SW480 (cell line): ENCODE measurements at places on chromosomes 7 and 10.

GRCh38 chr7:135733603-135734342 lies 5.8 kb upstream of the SLC13A4 start:
- no peak for DNase-seq

DNA sequence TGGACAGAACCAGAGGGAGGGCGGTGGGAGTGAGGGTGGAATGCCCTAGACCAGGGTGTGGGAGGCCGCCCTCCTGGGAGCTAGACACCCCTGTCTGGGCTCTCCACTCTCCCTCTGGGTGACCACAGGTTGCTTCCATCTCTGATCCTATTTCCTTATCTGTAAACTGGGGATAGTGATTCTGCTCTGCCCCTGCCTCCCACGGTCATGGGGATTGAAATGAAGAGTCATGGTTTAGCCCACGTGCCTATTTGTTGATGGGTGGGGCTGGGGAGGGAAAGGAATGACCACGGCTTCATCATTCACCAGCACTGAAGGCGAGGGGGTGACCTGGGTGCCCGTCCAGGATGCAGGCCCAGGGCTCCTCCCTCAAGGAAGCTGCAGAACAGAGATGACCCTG lies 49.3 kb upstream of the PCBD1 start:
- no peak for DNase-seq

- DNase-seq, result no peak
Observed at GRCh38 chr10:6128591-6129251, 39.9 kb downstream of the RBM17 start.

DNA sequence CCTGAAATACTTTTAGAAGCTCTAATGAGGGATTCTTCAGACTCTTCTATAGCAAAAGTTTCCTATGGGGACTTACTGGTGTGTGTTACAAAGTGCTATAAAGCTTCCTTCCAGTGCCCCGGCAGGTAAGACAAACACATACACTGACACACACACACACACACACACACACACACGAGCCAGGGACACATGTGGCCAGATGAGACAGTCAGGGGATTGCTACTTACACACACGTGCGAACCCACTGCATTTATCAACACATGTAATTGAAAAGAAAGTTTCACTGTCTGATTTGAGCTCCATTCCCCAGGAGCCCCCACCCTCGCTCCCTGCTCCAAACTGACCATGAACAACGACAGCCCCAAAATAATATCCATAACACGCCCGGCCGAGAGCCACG lies 119.8 kb downstream of the PRPF18 start:
- DNase-seq, result no peak

DNA sequence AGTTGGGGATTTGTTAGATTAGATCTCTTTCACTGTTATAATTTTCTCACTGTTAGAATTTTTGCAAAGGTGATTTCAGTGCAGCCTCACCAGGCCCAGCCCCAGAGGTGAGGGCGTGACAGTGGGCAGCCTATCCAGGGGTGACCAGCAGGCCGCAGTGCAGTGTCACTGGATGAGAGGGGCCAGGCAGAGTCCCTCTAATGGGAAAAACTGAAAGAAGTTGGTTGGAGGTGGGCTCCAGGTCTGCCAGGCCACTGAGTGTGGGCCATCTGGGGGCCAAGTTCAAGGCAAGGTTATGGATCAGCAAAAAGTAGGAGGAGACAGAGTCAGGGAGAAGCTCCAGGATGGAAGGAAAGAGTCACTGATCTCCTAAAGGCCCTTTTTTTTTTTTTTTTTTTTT lies 90.5 kb upstream of the SDK1 start:
- DNase-seq, result no peak

GRCh38 chr10:21661087-21661486 lies 127.1 kb downstream of the MLLT10 start:
- no peak for DNase-seq

DNA sequence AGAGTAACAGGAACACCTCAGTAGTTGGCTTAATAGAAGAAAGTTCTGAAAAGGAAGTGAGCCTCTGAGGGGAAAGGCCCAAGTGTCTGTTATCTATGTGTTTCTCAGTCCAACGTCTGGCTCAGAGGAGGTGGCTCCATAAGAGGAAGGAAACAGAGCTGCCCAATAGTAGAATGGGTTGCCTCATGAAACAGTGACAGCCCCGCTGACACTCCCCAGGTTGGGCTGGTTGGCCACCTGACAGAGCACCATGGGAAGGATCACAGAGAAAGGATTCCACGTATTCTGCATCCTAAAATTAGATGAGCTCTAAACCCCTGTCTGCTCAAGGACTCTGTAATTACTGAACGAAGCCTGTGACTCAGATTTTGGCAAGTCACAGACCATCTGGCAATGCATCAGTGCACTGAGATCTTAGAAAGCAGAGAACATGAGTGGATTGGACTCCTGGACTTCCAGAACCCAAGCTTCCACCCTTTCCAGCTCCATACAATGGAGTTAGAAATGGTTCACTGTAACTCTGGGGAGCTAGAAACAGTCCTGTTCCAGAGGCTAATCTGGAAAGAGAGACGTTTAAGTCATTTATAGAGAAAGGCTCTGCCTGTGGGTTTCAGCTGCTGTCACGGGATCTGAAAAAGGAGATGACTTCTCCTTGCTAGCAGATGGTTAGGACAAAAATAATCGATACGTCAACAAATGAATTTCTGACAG lies 2.9 kb downstream of the PKD2L1 start:
- DNase-seq, result no peak

- no peak for DNase-seq
Observed at GRCh38 chr7:78355834-78356233, 557.3 kb downstream of the PHTF2 start.

DNA sequence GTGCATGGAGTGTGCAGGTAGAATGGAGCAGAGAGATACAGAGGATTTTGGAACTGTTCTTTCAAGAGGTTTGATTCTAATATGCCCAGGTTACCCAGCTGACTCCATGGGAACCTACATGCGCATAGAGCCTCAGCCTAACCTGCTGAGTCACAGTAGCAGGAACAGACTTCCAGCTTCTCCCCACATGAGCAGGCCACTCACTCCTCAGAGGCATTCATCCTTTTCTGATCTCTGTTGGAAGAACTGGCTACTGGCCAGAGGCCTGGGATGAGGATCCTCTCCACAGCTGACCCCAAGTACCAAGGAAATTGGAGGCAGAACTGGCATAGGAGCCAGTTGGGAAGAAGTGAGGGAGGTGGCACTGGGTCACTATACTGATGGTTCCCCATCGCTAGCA lies 17.9 kb upstream of the CCSER2 start:
- DNase-seq, result no peak

GRCh38 chr7:128453836-128454804 lies 1.6 kb upstream of the HILPDA start:
- DNase-seq, result no peak

DNA sequence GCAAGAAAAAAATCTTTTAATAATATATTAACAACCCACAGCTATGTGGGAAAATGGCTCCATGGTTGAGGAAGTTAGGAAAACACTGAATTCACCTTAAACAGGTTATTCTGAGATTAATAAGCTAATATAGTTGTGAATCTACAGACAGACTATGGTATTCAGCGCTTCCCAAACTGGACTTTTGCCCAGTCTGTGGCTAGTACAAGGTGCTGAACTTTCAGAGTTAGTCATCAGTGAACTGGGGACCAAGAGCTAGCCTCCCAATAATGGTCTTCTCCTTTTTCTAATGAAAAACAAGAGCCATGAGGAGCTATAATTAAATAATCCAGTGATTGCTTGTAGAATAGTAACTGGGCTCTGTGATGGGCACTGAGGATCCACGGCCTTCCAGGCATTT lies 65.3 kb downstream of the FRMPD2 start:
- DNase-seq, result no peak

DNA sequence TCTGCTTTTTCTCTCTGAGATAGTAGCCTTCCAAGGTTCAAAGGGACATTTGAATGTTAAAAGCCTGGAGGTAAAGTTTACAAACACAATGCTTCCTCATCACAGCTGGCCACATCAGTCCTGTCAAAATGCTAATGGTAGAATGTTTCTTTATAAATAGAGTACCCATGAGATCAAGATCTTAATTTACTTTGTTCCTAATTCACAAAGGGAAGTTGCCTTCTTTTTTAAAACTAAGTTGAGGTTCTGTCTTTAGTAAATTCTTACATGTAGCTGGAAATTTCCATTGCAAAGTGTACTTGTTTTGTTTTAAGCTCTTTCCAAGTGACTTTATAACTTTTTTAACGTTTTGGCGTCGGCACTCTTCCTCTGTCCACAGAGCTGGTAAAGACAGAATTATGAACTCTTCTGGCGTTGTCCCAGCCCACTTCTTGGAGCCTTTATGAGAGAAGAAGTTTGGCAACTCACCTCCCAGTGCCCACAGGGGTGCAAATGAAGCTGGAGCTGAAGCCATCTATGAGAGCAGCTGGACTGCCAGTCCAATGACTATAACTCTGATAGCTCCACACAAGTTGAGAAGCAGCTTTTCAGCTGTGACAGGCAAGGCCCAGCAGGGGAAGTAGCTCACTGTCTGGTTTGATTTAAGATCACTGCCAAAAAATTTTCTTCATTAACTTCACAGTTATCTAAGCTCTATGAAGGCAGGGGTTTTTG lies 23.3 kb downstream of the FZD1 start:
- DNase-seq, result no peak

GRCh38 chr7:44905002-44905635 lies 19.8 kb upstream of the PURB start:
- DNase-seq, result no peak
